ENCODE measurements at places on chromosomes 11 and 22. TPM values are rescaled to one million over a fixed set of nuclear protein-coding genes. Genes with fewer than 3 reads are reported as not detected.

DNA sequence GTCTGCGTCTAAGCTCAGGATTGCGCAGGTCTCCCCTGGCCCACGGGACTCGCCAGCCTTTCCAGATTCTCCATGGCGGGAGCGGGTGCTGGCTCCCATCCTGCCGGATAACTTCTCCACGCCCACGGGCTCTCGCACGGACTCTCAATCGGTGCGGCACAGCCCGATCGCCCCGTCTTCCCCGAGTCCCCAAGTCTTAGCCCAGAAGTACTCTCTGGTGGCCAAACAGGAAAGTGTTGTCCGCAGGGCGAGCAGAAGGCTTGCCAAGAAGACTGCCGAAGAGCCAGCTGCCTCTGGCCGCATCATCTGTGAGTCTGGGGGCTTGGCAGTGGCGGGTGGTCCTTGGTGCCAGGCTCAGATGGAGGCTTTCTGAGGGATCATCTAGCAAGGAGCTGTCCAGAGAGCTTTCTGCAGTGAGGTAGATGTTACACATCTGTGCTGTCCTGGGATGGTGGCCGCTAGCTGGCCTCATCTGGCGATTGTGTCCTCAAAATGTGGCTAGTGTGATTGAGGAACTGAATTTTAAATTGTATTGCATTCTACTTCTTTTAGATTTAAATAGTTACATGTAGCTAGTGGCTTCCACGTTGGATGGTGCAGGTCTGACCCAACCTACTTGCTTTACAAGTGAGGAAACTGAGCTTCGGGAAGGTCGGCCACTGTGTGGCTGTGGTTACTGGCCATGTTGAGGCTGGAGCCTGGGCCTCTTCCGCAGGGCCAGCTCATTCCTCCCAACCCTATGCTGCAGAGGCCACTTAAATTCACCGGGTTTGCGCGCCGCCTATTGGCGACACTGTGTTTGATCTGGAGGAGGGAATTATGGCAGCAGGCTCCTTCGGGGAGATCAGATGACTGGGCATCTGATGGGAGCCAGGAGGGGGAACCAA, 6.7 kb downstream of the INCENP start:
- no peak for DNase-seq

DNA sequence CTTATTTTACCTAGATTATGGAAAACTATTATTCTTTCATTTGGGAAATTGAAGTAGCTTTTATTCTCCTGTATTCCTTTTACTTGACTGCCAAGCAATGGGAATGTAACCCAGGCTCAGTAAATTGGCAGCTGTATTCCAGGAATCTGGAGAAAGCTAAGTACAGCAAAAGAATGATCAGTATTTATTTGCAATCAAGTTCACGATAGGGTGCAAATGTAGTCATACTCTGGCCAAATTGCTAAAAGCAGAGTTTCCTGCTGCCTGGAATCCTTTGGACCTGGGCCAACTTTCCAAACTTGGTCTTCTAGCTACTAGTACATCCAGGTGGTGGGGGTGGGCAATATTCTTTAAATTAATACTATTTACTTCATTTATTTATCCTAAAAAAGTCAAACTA, 286.0 kb upstream of the CTSC start:
- DNase-seq = no peak

DNA sequence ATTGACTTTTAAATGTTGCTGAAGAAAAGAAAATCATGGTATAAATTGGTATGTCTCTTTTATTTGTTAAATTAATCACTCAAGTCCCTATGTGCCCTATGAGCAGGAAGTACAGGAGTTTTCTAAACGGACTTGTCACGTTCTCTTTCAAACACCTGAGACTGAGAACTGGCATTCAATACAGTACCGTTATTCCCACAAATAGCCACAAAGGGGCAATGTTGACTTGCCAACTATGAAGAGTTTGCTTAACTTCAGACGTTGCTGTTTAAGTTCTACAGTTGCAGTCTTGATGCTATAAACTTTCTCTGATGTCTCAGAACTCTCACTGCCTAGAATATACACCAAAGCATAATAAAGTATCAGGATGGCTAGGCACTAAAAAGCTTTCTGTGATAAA, 7.6 kb downstream of the OR56A1 start:
- DNase-seq = no peak

GRCh38 chr11:95095858-95096587, 6.4 kb downstream of the ENDOD1 start:
- DNase-seq = no peak

DNA sequence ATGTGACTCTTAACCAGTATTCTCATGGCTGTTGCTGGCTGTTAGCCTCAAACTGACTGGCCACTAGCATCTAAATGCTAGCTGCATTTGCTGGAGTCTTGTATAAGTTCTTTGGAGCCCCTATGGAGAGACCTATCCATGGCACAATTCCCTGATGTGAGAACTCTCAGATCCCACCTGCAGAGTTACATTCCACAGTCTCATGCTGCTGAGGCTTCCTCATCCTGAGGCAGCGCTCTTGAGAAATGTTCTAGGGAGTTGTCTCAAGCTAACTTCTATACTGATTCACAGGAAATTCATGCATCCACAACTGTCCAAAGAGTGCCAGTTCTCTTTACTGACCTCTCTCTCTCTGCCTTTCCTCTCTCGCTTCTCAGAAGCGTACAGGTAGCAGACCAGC, 218.0 kb upstream of the PITPNB start:
- no peak for DNase-seq

OR51B2 gene
- total RNA-seq = not detected

GRCh38 chr11:3174387-3174786, 9.3 kb upstream of the OSBPL5 start:
- no peak for DNase-seq

DNA sequence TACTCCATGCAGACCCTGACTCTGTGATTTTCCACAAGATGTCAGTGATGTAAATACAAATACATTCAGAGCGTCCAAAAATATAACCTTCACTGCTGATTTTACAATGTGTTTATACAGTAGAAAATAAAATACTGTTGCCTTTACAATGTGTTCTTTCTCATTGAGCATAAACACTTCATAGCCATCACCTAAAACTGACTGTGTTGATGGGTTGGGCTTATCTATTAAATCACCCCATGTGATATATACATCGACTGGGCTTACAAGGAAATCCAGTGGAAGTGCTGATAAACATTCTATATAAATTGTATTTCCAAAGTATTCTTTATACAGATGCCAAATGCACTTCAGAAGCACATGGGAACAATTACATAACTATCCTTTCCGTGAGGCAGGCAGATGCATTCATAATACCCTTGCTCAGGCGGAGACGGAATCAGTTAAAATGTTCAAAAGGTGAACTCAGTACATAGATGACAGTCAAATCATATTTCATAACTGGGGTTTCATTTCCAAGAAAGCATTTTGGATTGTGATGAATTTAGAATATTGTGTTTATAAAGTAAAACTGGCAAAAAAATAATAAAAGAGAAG, 27.7 kb downstream of the DDI1 start:
- DNase-seq = no peak

- no peak for DNase-seq
Measured at GRCh38 chr11:111253131-111253530, 7.6 kb downstream of the POU2AF2 start.

THAP12 gene
- total RNA-seq = 47.2 TPM

GRCh38 chr11:18720808-18721560, 5.0 kb downstream of the IGSF22 start:
- DNase-seq = peak; percentile 89

GRCh38 chr22:17243524-17243923, 24.3 kb upstream of the ADA2 start:
- no peak for DNase-seq

CRYBA4 gene
- not detected for total RNA-seq

DNA sequence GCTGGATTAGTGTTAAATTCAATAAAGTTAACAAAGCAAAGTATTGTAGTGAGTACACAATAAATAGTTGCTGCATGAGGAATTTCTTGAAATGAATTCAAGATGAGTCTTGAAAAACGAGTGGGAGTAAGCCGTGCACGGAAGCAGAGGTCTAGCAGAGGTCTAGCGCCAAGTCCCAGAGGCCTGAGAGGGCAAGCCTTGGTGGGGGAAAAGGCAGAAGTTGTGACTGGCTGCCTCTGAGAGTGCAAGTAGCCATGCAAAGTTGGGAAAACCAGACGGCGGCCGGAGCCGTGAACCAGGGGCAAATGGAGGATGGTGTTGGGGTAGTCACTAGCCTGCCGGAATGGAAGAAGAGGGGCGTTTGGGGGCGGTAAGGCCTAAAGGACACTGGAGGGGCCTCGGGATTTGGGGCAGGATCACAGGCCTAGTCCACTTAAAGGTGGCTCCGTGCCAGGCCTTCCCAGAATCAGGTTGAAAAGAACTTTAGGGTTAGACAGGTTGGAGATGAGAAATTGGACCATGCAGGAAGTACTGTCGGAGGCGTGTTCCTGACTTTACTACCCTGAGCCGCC, 379 bp upstream of the SLC3A2 start:
- DNase-seq = no peak

HINFP gene
- total RNA-seq = 17.0 TPM

CYP2D6 gene
- total RNA-seq = 3.1 TPM

DNA sequence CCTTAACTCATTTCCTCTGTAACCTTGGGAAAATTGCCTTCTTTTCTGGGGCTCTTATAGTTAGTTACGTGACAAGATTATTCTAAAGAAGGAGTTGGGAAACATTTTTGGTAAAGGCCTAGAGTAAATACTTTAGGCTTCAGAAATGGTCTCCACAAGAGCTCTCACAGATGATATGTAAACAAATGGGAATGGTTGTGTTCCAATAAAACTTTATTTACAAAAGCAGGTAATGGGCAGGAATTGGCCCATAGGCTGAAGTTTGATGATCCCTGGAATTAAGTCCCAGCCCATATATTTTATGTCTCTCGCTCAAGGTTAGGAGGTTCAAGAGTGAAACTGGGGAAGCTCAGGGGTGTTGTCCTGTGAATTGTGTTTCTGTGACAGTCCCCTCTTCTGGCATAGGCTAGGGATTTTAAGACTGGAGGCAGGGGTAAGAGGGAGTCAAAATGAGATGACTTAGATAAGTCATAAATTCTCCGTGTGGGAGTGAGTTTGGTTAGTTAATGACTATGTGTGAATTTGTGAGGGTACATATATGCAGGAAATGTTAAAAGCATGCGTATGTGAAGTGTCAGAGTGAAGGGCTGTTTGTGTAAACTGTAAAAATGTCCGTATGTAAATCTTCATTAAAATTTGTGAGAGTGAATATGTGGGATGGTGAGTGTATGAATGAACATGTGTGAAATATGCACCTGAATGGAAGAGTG, 7.4 kb upstream of the OR52B4 start:
- DNase-seq = no peak

DNA sequence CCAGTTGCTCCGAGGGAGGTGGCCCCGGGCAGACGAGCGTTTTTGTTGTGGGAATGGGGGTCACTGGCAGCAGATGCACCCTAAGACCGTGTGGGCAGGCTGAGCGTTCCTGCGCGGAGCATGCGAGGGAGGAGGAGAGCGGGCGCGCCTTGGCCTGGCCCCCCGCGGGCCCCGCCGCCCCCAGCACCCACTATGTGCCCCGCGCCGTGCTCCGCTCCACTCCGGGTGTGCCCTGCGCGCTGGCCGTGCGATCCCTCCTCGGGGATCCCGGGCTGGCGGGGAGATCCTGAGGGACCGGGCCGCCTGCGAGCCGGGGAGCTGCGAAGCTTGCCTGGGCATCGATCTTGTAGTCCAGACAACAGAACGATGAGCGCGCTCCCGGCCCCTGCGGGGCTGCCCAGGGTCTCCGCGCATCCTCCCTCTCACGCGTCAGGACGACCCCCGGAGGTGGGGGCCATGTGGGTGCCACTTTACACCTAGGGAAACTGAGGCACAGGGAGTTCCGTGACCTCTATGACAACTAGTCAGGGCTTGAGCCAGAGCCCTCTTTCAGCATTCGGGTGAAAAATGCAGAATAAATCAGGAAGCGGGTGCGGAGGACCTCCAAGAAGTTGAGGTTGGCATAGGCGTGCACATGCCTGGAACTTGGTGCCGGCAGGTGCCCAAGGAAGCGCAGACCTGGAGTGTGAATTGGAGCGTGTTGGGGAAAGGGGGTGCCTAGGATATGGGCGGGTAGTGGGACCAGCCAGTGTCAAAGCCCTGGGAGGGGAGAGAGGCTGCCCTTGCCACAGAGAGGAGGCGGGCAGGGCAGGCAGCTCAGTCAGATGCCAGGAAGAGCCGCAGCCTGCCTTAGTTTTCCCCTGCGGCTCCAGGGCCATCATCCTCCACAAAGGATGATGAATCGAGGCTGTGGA, 1.3 kb upstream of the KMT5B start:
- no peak for DNase-seq
